ENCODE measurements at places on chromosomes 4 and X. TPM values are rescaled to one million over a fixed set of nuclear protein-coding genes. Genes with fewer than 3 reads are reported as not detected.

- DNase-seq = no peak
These were observed 518.0 kb downstream of the RPA4 start for GRCh38 chrX:97401586-97402136.

- no peak for DNase-seq
These were observed 403.9 kb downstream of the PCDH7 start for GRCh38 chr4:31124008-31124585.

DNA sequence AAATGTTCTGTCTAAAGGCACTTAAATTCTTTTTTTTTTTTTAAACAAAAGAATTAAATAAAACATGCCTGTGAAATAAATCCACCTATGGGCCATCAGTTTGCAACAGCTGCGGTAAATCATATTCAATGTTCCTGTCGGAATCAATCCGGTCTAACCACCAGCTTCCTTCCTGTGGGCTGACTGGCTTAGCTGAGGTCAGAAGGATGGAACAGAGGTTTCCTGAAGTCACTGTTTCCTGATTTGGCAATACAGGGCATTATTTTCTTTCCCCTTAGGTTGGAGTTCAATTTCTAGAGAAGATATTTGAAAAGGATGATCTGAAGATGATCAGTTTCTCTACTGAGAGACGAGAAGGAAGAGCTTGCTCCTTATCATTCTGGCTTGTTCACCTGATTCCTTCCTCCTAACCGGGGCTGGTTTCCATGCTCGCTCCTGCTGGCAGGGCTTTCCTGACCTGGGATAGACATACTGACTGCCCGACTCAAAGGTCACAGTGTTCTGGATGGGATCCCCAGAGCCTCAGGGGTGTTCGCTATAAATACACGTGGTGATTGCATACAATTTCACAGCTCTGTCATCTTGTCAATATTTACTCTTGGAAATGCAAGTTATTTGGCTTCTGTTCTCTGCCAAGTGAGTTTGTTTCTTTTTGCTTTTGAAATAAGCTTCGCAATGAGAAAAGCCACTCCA is 21.7 kb downstream of the PDLIM3 start:
- no peak for DNase-seq

DNA sequence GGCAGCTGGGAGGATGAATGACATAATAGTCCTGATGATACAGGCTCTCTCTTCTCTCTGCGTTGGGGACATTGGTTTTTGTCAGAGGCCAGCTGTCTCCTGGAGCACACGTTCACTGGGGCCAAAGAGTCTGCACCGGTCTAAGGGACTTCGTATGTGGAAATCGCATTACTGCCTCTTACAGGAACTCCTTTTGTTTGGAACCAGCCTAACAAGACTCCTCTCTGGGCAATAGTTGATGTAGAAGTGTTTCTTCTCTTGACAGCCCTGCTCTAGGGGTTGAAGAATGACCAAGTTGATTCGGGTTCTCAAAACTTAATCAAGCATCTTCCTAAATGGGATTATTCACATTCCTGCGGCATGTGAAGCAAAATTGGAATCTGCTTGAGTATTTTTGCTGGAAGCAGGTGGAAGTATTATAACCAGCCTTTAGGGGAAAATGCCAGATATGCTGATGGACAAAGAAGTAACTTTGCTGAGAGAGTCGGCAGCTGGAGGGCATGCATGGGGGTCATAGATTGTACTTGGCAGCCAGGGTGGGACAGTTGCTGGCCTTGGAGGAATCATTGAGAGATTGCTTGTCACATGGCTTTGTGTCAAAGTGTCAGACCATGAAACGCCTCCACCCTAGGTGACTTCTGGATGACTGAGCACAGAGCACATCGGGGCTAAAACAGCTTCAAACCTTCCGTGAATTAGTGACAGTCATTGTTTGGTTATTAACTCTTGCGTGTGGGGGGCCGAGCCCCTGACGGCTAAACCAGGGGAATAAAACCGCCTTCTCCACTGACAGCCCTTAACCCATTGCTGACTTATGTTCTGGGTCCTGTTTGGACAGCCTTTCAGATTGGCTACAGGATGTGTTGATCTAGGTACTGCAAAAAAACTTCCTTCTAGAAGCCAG is 34.4 kb upstream of the SLC34A2 start:
- DNase-seq = no peak

- DNase-seq = no peak
These were observed 422.2 kb downstream of the PDHA2 start for GRCh38 chr4:96262057-96262456.

DNA sequence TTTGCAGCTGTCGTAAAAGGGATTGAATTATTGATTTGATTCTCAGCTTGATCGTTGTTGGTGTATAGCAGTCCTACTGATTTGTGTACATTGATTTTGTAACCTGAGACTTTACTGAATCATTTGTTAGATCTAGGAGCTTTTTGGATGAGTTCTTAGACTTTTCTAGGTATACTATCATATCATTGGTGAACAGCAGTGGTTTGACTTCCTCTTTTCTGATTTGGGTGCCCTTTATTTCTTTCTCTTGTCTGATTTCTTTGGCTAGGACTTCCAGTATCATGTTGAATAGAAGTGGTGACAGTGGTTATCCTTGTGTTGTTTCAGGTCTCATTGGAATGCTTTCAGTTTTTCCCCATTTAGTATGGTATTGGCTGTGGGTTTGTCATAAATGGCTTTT is 8.4 kb downstream of the APOOL start:
- no peak for DNase-seq

DNA sequence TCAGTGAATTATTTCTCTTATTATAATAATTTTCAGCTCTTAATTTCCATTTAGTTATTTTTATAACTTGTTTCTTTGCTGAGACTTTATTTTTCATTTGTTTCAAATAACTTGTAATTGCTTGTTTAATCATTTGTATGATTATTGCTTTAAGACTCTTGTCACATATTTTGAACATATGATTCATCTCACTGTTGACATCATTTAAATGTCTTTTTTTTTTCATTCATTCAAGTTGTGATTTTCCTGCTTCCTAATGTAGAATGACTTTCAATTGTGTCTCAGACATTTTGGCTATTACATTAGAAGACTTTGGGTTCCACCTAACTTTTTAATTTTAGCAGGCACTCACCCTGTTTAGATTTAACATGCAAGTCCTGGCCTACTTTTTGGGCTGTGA is 234.8 kb upstream of the DIPK2B start:
- DNase-seq = no peak

DNA sequence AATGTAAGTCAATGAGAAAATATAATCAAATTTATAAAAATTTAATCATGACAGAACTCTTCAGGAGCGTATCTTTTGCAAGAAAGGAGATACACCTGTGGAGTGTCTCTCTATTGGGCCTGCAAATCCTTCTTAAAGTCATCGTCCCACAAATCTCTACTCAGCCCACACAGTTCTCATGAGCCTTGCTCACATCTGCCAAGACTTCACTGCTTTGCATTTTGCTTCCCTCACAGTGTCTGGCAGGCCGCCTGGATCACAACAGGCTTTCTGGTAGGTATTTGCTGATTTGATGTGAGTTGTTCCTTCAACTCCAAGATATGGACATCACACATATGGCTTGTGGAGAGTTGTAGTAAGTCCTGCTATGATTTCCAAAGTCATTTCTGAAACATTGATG is 183.1 kb upstream of the ARX start:
- DNase-seq = no peak

GRCh38 chr4:16858275-16858752 is 40.1 kb downstream of the LDB2 start:
- no peak for DNase-seq

DNA sequence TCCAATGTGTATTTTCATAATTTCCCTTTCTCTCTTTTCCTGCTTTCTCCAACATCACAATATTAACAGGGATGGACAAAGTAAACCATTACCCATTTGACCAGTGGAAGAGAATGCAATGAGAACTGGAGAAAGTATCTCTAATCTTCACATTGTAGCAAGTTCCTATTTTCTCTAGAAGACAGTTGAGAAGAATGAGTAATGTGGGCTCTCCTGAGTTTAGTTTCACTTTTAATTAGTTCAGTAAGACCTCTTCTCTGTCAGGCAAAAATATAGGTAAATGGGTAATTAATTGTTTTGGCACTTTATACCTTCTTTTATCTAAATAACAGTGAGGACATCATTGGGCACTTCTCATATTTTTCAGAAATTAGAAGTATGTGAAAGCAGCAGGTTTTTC is 602.0 kb downstream of the GLUD2 start:
- no peak for DNase-seq

Gene NEUROG2
- total RNA-seq = not detected

- DNase-seq = peak; percentile 83
These were observed 1467.4 kb downstream of the C4orf33 start for GRCh38 chr4:130563185-130563888.

Gene TGIF2LX
- not detected for total RNA-seq

GRCh38 chr4:140271553-140271952 is 101.9 kb upstream of the SCOC start:
- no peak for DNase-seq

Gene SLC6A8
- total RNA-seq = 42.3 TPM

GRCh38 chrX:136766785-136767103 is 14.0 kb downstream of the ARHGEF6 start:
- no peak for DNase-seq

Gene CTAG1A
- total RNA-seq = not detected

Gene H2BW2
- total RNA-seq = not detected

Gene CSTF2
- total RNA-seq = 7.4 TPM

- DNase-seq = no peak
These were observed 33.7 kb downstream of the CD38 start for GRCh38 chr4:15811703-15812337.

Gene MAGEB2
- not detected for total RNA-seq

Gene POF1B
- total RNA-seq = 1.5 TPM

DNA sequence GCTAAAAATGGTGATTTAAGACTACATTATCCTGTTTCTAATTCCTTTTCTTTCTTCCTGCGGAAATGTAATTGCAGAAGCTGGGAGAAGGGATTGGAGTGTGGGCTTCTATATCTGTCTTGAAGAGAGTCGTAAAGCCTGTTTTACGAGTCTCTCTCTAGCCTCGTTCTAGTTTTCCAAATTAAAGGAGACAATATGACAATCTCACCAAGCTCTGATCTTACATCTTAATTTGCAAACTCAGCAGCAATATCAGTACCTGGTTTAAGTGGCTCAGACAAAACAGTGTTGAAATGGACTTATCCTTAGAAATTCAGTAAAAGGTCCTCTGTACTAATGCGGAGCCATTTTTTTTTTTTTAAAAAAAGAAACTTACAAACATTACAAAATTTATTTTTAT is 349.5 kb upstream of the HAND2 start:
- DNase-seq = no peak

Measured in posterior vena cava (tissue), 2 donors.